ENCODE measurements at places on chromosomes 12 and 14. TPM values are rescaled to one million over a fixed set of nuclear protein-coding genes. Genes with fewer than 3 reads are reported as not detected.

GRCh38 chr12:132138941-132139871 is 4.9 kb downstream of the DDX51 start:
- no peak for DNase-seq

GRCh38 chr14:89771251-89771650 is 183.3 kb downstream of the EFCAB11 start:
- no peak for DNase-seq

DNA sequence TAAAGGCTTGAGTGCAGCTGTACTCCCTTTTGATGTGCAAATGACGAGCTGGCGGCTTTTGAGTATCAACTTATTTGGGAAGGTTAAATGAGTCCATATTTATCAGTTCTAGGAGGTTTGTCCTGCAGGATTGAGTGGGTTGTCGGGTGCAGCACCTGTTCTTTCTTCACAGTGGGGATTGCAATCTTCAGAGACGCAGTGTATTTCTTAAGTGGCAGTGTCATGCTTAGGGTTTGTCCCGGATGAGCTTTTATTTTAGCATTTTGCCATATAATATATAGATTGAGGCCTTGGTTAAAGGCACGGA is 1.2 kb downstream of the FUT8 start:
- DNase-seq, result no peak

DNA sequence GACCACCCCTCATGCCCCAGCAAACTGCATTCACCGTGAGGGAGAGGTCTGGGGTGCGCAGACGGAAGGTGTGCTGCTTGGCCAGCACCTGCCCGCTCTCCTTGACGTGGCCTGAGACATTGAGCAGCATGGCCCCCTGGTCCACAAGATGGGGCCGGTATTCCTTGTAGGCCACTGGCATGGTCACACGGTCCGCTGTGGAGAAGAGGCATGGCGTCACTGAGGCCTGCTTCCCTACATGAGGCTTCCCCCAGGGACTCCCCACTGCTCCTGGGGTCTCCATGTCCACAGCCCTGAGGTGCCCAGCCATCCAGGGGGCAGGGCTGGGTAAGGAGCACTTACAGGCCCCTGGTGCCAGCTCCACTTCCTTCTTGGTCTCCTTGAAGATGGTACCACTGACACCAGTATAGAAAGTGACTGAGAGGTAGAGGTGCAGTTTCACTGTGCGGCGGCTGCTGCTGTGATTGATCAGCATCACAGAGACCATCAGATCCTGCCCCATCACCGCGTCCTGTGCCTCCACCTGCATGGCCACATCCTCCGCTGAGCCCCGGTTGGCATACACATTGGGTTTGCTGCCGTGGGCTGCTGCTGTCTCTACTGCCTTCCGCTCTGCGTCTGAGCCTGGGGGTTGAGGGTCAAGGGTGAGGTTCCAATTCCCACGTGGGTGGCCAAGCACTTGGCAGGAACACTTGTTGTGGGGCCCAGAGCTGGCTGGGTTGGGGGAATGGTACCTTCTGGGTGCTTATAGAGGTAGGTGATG is 8.2 kb downstream of the TGM1 start:
- DNase-seq, result no peak

- DNase-seq, result no peak
Observed at GRCh38 chr12:66279123-66279712, 23.1 kb upstream of the HELB start.

GRCh38 chr12:52776435-52776834 is 710 bp downstream of the KRT76 start:
- DNase-seq, result no peak

DNA sequence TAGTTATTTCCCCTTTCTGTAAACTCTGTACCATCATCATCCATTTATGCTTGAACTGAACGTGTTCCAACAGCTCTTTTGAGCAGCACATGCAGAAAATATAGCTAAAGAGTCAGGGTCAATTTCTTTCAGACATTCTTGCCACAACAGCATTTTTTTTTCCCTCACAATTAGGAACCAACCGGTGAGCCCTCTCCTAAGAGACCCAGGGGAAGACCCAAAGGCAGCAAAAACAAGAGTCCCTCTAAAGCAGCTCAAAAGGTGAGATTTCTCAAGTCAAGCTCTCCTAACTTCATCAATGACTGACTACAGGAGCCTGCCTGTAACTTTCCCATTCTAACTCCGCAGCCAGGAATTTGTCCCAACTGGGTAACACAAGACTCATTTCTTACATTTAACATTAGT is 3.5 kb downstream of the HMGA2 start:
- DNase-seq, result no peak

DNA sequence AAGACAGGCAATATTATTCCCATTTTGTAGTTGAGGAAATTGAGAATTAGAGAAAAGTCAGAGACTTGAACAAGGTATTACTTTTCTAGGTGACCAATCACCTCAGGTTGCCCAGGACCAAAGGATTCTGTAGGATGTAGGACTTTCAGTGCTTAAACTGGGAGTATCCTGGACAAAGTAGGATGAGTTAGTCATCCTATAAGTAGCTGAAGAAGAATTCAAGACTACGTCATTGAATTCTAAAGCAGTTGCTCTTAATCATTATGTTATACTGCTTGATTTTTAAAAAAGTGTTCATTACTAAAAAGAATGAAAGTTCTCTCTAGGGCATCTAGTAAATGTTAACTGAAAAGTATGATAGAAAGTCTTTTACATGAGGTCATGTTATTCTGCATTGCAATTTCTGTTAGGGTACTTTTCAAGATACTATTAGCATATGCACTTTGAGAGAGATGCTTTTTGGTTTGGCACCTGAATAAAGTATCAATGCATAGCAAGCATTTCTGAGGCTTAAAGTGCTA is 101.7 kb downstream of the RTN1 start:
- no peak for DNase-seq

DNA sequence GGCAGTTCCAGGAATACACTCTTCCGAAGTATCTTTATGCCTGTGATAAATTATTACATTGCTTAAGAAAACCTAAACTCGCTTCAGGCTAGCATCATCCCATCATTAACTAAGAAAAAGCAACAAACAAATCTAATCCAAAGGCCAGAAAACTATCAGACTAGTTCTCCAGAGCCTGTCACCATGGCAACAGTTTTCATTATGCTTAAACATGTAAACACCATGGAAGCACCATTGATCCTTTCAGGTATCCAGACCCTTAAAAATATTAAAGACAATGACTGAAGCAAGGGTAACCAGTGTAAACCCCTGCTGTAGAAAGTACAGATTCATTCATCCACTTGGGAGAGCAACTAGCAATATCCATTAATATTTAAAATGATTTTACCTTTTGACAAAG is 9.8 kb downstream of the DAD1 start:
- DNase-seq, result no peak

DNA sequence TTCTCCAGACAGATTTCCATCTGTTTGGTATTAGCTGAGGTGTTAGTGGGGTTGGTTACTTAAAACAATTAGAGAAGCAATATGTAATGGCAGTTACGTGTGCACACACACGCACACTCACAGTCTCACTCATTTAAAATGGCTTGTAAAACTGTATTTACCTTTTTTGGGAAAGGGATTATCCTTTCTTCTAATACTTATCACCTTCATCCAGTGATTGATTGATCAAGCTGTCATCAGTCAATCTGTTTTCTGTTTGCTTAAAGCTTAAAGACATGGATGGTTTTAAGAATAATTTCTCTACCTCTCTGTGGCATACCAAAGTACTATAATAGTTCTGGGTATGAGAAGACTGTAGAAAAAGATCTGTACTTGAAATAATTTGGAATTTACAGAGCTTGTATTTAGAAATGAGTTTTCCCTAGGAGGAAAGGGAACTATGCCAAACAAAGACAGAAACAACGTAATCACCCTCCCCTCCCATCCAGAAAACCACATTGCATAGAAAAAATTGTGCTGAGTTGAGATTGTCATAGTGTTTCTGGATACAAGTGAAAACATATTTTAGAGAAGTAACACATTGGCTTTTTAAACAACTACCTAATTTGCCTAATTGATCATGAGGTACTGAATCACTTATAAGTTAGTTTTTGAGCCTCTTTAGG is 455.8 kb downstream of the PCNX1 start:
- no peak for DNase-seq

Gene KRT6B
- not detected for polyA plus RNA-seq

Gene EGLN3
- 85.6 TPM for polyA plus RNA-seq

Gene PPFIA2
- 0.66 TPM for polyA plus RNA-seq

Gene BHLHE41
- polyA plus RNA-seq, result 9.1 TPM

Gene OTUB2
- 0.18 TPM for polyA plus RNA-seq

Gene ZBTB42
- polyA plus RNA-seq, result 5.3 TPM

Gene FLVCR2
- polyA plus RNA-seq, result 1.3 TPM

Gene CDH24
- 2.5 TPM for polyA plus RNA-seq

Gene SPATA7
- 4.9 TPM for polyA plus RNA-seq

Gene KRT78
- 0.02 TPM for polyA plus RNA-seq

Gene EPS8
- 18.6 TPM for polyA plus RNA-seq

Gene ARG2
- polyA plus RNA-seq, result 0.93 TPM

All from right cardiac atrium (tissue), 5 donors.